Glomerular endothelial cell (primary cell): ENCODE measurements at places on chromosomes 4 and X. TPM values are rescaled to one million over a fixed set of nuclear protein-coding genes. Genes with fewer than 3 reads are reported as not detected.

Gene ADH1B
- total RNA-seq = not detected in 2 replicates

Gene POLN
- total RNA-seq = 1.6 and 2.1 TPM in 2 replicates

Gene NDUFA1
- 64.1 and 69.8 TPM in 2 replicates for total RNA-seq

Gene MSANTD1
- 0.34 and 0.64 TPM in 2 replicates for total RNA-seq

Gene MEPE
- not detected in 2 replicates for total RNA-seq

Gene HEPH
- total RNA-seq = 2.9 and 6.5 TPM in 2 replicates

Gene EFHC2
- 0.10 TPM in 1 of 2 replicates, not detected in the other for total RNA-seq

Gene FGG
- total RNA-seq = not detected in 2 replicates

Gene TREX2
- 1.4 and 3.2 TPM in 2 replicates for total RNA-seq

Gene RNF128
- 0.47 and 1.1 TPM in 2 replicates for total RNA-seq

Gene SMIM10L2A
- 1.3 and 1.5 TPM in 2 replicates for total RNA-seq

Gene L1CAM
- 1.6 and 17.1 TPM in 2 replicates for total RNA-seq

Gene VCX3B
- not detected in 2 replicates for total RNA-seq

Gene PDHA1
- 61.2 and 74.1 TPM in 2 replicates for total RNA-seq

Gene CTAG1B
- not detected in 2 replicates for total RNA-seq

Gene TMEM255A
- total RNA-seq = 0.05 TPM in 1 of 2 replicates, not detected in the other

Gene MGARP
- 0.10 and 3.4 TPM in 2 replicates for total RNA-seq

Gene SCARB2
- total RNA-seq = 154 and 216 TPM in 2 replicates

Gene CT45A5
- total RNA-seq = not detected in 2 replicates

Gene FABP2
- not detected in 2 replicates for total RNA-seq

Gene GAGE2A
- total RNA-seq = not detected in 2 replicates

Gene ABLIM2
- 0.29 and 0.99 TPM in 2 replicates for total RNA-seq
